ENCODE measurements at places on chromosomes 16 and 17. TPM values are rescaled to one million over a fixed set of nuclear protein-coding genes. Genes with fewer than 3 reads are reported as not detected.

GRCh38 chr16:17602678-17603077 is 131.9 kb upstream of the XYLT1 start:
- no peak for DNase-seq

- DNase-seq, result no peak
These were observed 2.0 kb upstream of the TMEM11 start for GRCh38 chr17:21215935-21216334.

- no peak for DNase-seq
These were observed 541 bp downstream of the ACACA start for GRCh38 chr17:37405955-37406634.

DNA sequence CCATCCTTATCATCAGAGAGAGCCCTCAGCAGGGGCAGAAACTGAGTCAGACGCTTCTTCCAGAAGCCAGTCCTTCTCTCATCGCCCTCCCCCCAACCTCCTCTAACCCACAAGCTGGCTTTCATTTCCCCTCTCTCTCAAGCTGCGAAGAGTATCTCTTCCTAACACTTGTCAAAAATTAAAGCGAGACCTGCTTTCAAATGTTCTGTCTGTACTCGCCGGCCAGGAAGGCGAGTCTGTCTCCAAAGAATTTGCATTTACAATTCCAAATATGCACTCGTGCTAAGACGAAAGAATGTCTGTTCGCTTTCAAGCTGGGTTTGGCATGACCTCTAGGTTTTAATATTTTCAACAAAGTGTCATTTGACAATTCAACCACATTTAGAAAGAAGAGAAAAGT is 140.4 kb downstream of the RGS9 start:
- no peak for DNase-seq

DNA sequence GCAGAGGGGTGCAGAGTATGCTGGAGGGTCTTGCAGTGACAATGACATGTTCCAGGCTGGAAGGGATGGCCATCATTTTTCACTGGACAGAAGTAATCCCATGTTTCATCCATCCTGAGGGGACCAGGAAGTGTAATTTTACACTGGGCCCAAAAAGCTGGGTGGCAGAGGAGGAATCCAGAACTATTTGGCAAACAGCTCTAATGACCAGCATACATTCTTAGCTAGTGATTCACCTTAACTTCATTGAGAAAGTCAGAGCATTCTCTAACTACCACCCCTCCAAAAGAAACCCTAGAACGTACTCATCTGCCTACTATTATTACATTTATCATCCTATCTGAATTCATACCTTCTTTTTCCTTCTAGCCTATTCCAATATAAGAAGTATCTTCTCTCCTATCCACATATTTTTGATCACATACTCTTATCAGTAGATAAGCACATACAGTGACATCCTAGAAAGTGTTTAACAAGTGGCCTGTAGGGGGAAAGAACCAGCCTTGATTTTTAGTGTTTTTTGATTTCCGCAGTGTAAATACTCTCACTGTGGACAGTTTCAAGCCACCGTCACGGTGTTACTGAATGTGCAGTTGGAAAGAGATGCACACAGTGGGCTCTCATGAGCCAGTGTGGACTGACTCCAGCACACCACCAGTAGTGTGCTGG is 118.1 kb downstream of the FTO start:
- no peak for DNase-seq

The KRT24 gene
- total RNA-seq, result not detected

The CLEC18A gene
- total RNA-seq, result 1.7 TPM

All from suprapubic skin (tissue), 4 donors.